ENCODE measurements at places on chromosomes 3 and 15.

GRCh38 chr3:113825090-113825489, 13.5 kb upstream of the GRAMD1C start:
- H3K4me3 ChIP-seq = no peak overlapping the region
- DNase-seq = no peak
- H3K36me3 ChIP-seq = no peaks in the 10 kb centered on the region
- H3K27ac ChIP-seq = no peak overlapping the region

DNA sequence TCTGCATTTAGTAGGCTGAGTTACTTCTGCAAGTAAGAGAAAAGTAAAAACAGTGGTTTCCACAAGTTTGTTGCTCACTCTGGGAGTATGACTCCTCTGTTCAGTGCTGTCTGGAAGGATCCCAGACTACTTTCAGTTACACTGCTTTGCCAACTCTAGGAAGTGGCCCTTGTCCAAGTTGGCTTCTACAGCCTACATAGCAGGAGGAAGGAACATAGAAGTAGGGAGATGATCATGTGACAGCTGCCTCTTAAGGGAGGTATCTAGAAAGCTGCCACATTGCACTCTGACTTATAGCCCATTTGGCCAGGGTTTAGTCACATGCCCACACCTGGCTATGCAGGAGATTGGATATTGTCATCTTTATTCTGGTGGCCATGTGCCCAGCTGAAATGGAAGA, 298.1 kb downstream of the NSUN3 start:
- no peaks in the 10 kb centered on the region for H3K4me1 ChIP-seq
- H3K36me3 ChIP-seq = no peaks in the 10 kb centered on the region
- H3K27ac ChIP-seq = no peak overlapping the region
- no peak for DNase-seq
- no peaks in the 10 kb centered on the region for H3K27me3 ChIP-seq

DNA sequence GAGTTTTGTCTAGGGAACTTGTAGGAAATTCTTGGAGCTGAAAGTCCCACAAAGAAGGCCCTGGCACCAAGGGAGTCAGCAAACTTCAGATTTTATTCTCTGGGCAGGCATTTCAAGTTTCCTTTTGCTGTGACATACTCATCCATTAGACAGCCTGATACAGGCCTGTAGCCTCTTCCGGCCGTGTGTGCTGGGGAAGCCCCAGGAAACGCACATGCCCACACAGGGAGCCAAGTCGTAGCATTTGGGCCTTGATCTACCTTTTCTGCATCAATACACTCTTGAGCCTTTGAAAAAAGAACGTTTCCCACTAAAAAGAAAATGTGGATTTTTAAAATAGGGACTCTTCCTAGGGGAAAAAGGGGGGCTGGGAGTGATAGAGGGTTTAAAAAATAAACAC, 15.0 kb downstream of the TIGIT start:
- H3K27ac ChIP-seq = no peak overlapping the region
- no peaks in the 10 kb centered on the region for H3K27me3 ChIP-seq
- no peaks in the 10 kb centered on the region for H3K36me3 ChIP-seq
- H3K4me3 ChIP-seq = no peak overlapping the region

DNA sequence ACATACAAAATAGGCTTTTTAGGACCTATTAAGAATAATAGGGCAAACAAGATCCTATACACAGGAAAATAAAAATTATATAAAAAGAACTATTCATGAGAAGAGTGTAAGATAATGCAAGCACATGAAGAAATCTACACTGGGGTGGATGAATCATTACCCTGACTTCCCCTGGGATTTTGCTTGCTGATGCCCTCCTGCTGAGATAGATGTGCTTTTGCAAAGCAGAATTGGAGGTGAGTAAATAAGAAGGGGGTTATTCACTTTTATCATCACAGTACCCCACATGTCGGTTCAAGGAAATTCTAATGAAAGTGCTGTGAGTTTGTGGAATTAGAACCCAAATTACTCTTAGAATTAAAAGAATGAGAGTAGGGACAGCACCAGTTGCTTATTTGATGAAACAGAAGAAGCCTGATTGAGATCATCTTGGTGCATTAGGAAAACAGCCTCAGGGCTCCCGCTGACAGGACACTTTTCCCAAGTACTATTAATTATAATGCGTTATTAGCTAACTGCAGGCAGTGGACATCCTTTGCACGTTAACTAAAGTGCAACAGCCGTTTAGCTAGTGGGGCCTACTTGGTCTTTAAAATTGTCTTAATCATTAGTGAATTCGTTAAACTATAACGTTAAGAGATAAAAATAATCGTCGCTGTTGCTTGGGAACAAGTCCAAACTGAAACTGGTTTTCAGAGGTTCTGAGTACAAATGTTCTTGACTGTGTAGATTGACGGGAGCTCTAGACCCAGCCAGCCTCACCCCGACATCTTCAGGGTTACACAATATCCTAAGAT, 48.4 kb downstream of the SLC2A2 start:
- H3K4me1 ChIP-seq = peaks cover 7% of the 10 kb centered on the region
- H3K27ac ChIP-seq = no peak overlapping the region
- H3K27me3 ChIP-seq = no peaks in the 10 kb centered on the region
- H3K36me3 ChIP-seq = no peaks in the 10 kb centered on the region

- no peaks in the 10 kb centered on the region for H3K4me1 ChIP-seq
- no peak overlapping the region for H3K27ac ChIP-seq
- H3K4me3 ChIP-seq = no peak overlapping the region
- no peaks in the 10 kb centered on the region for H3K36me3 ChIP-seq
- H3K27me3 ChIP-seq = no peaks in the 10 kb centered on the region
These were observed 183.6 kb downstream of the PEX5L start for GRCh38 chr3:179853176-179853575.

- no peak overlapping the region for H3K4me3 ChIP-seq
- no peaks in the 10 kb centered on the region for H3K36me3 ChIP-seq
- H3K27ac ChIP-seq = no peak overlapping the region
- H3K27me3 ChIP-seq = no peaks in the 10 kb centered on the region
- DNase-seq = no peak
These were observed 745.0 kb upstream of the BCHE start for GRCh38 chr3:166582236-166582635.

DNA sequence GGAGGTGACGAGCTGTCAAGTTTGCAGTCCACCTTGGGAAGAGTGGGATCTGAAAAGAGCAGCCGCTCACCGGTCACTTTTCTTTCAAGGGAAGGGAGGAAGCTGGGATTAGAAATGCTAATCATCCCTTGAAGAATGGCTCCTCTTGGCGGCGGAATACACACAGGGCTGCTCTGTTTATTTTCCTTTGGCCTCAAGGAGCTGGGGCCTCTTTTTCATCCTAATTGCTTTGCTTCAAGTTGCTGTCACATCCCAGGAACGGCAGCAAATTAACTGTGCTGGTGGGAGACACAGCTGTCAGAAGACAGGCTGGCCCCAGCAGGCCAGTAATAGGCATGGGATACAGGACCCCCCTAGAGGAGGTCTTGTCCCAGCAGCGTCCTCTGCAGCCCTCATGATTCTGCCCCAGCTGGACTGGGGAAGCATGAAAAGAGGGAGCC, 6.7 kb downstream of the KBTBD13 start:
- no peaks in the 10 kb centered on the region for H3K27me3 ChIP-seq
- H3K4me1 ChIP-seq = no peaks in the 10 kb centered on the region

DNA sequence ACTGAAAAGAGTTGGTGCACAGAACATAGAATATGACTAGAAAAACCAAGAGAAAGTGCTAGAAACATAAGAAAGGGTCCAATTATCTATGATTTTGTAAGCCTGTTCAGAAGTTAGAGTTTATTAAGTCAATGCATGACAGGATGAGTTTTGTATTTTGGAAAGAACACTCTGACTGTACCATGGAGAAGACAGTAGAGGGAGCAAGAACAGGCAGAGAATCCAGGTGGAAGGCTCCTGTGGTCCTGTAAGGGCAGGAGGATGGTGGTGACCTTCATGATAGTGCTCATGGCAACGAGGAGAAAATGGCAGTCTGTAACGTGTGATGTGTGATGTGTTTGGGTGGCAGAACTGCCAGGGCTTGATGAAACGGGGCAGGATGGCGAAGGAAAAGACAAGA, 249.1 kb downstream of the CTNNB1 start:
- H3K27me3 ChIP-seq = no peaks in the 10 kb centered on the region
- no peak for DNase-seq
- no peaks in the 10 kb centered on the region for H3K4me1 ChIP-seq
- no peak overlapping the region for H3K4me3 ChIP-seq

All from pancreas (tissue), 10 donors.